ENCODE measurements at places on chromosomes 5 and 9. TPM values are rescaled to one million over a fixed set of nuclear protein-coding genes. Genes with fewer than 3 reads are reported as not detected.

The GPR151 gene
- not detected for total RNA-seq

The TERT gene
- total RNA-seq: 0.19 TPM

DNA sequence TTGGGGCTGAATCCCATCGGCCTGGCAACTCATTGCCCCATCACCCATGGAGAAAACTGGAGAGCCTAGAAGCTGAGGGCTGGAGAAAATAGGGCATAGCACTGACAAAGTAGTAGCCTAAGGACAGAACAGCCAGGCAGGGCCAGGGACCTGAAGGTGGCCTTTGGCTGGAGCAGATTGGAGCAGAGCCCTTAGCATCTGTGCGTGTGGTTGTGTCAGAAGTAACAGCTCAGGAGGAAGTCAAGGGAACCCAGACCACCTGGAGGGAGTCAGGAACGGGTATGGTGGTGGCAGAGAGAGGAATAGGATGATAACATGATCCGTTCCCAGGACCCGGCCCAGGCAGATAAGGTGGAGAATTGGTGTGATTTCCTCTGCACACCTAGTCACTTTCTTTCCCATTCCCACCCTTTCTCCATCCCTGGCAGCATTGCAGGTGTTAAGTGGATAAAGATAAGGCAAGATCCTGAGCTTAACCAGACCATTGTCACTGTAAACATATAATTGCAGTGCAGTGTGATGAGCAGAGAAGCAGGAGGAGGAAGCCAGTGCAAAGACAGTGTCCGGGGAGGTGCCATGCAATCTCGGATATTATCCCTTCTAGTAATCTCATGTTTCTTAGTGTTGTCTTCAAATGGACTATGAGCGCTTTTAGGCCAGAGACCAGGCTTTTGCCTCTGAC, 67.0 kb downstream of the NDFIP1 start:
- no peak for DNase-seq

The CCNO gene
- 1.1 TPM for total RNA-seq

DNA sequence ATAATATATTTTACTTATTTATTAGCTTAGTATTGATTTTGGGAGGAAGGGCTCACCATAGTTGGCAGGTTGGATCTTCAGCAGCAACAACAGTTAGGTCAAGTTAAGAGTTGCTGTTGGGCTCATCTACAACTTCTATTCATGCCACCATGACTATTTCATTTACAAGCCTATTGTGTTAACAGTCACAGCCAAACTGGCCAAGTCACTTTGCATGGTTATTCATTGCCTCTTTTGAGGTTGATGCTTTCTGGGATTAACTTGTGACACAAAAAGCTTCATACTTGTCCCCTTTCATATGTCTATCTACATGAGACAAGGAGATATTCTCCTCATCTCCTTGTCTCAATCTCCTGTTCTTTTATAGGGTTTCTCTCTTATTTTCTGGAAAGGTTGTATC, 98.3 kb downstream of the WDR70 start:
- no peak for DNase-seq

GRCh38 chr9:127771570-127772189, 6.8 kb downstream of the SH2D3C start:
- no peak for DNase-seq

DNA sequence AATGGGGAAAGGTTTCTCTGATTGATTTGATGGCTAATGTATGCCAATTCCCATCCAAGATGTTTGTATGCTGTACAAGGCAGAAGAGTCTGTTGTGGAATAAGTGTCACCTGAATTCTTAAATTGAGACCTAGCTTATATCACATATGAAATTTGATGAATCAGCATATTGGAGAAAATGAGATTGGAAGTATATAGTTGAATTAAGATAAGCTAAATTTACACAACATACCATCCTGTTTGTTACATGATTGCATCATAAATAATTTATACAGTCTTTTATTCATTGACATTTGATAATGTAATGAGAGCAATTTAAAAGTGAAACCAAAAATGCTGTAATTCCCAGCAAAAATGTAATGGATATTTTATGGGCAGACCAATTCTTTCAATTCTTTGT, 1.1 kb downstream of the CWC27 start:
- DNase-seq: no peak

The PCDHGA10 gene
- total RNA-seq: 7.2 TPM

The CERCAM gene
- total RNA-seq: 8.3 TPM

The MYORG gene
- total RNA-seq: 5.5 TPM

The WNT8A gene
- not detected for total RNA-seq

- no peak for DNase-seq
Measured at GRCh38 chr9:123725389-123725788, 204.5 kb downstream of the DENND1A start.

DNA sequence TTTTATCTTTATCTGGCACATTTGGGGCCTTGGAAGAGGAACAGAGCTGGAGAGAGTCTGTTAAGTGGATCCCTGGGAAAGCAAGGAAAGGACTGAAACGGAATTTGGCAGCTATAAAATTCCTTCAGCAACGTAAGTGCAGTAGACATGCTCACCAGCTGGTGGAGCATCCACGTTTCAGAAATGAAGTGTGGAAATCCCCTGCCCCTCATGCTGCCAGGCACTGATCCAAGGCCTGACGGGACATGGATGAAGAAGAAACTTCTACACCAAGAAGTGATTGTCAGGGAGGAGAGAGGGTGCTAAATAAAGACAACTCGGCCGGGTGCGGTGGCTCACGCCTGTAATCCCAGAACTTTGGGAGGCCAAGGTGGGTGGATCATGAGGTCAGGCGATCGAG, 209.3 kb downstream of the ROR2 start:
- no peak for DNase-seq

DNA sequence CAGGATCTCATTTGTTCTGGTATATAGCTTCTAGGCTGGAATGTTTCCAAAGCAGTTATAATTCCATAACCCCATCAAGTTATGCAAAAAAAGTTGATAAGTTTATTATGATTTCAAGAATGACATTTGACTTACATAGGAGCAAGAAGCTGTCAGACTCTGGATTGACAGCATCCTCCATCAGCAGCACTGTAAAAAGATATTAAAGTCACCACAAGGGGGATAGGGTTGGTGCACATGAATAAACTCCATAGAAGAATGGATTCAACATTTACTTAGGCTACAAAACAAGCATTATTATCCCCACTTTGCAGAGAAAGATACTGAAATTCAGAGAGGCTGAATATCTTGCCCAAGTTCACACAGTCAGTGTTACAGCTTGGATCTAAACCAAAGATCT, 208.9 kb upstream of the SLC30A5 start:
- no peak for DNase-seq

GRCh38 chr5:5141625-5142525, 1.7 kb downstream of the ADAMTS16 start:
- DNase-seq: no peak

- no peak for DNase-seq
Measured at GRCh38 chr9:131271506-131271931, 4.8 kb downstream of the FAM78A start.

GRCh38 chr5:160097991-160098390, 21.3 kb downstream of the PWWP2A start:
- DNase-seq: no peak

DNA sequence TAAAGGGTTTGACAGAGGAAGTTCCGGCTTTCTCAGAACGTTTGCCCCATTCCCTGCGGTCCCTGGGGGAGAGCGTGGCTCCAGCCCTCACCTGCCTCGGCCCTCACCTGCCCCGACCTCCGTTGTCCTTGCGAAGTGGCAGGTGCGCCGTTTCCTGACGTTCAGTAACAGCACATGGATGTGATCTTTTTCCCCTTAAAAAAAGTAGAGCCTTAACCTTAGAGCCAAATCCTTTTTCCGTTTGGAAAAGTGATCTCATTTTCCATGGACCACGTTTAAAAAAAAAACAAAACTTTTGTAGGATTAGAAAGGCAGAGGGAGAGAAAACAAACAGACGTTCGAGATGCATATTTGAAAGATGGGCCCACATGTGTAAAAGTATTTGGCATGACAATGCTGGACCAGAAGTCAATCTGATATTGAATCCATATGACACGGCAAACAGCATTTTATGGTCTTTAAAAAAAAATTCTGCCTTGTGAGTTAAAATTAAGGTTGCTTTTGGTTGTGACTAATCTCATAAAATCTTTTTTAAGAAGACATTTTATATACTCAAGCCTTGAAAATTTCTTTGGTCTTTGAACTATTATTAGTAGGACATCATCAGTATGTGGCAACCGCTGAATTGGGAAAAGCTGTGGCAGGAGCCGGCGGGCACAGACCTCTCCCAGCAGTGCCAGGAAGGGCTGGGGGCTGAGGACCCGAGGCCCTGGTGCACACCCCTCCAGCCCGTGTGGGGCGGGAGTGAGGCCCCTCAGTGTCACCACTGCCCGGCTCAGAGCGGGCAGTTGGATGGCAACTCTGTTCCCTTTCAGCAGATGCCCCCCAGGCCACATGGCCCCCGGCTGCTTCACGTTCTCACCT, 42.5 kb upstream of the EXOC3 start:
- DNase-seq: no peak

GRCh38 chr5:10400831-10401230, 40.8 kb upstream of the ROPN1L start:
- DNase-seq: no peak

The COL15A1 gene
- total RNA-seq: 33.2 TPM

DNA sequence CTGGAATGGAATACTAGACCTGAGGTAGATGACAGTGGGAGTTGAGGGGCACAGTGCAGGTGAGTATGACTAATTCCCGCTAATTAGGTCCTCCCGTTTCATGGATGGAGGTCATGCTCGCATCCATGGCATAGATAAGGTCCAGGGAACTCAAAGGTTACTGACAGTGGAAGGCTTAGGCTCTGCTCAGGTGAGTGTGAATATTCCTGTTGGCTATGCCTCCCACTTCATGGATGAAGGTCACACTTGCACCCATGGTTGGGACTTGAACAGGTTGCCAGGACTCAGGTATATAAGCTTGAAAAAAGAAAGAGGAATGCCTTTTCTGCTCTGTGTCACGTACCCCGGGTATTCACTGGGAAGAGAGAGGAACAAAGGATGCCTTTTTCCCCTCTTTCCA, 19.8 kb upstream of the UNC13B start:
- no peak for DNase-seq

DNA sequence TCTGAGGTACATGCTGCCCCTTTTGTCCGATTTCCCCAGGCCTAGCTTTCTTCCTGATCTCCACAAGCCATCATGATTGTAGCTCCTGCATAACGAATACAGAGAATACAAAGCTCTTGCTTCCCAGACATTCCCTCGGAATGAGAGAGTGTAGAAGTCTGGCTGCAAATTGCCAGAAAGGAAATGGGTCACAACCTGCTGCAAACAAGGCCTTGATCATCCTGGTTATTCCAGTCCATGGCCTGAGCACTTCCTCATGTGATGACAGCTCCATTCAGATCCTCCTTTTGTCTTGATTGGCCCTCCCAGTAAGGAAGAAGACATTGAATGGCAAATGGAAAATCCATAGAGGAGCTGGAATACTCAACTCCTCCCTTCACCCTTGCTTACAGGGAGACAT, 136.0 kb upstream of the ADRA1B start:
- DNase-seq: no peak

GRCh38 chr5:144368556-144368955, 197.9 kb downstream of the KCTD16 start:
- DNase-seq: no peak

The ADRB2 gene
- total RNA-seq: 10.2 TPM

The CENPP gene
- 7.6 TPM for total RNA-seq

The OR1Q1 gene
- total RNA-seq: not detected

The F2RL2 gene
- 0.76 TPM for total RNA-seq

GRCh38 chr9:86601697-86602096, 247.5 kb upstream of the TUT7 start:
- no peak for DNase-seq

The CCDC152 gene
- 0.38 TPM for total RNA-seq

The TMEM141 gene
- total RNA-seq: 109 TPM

DNA sequence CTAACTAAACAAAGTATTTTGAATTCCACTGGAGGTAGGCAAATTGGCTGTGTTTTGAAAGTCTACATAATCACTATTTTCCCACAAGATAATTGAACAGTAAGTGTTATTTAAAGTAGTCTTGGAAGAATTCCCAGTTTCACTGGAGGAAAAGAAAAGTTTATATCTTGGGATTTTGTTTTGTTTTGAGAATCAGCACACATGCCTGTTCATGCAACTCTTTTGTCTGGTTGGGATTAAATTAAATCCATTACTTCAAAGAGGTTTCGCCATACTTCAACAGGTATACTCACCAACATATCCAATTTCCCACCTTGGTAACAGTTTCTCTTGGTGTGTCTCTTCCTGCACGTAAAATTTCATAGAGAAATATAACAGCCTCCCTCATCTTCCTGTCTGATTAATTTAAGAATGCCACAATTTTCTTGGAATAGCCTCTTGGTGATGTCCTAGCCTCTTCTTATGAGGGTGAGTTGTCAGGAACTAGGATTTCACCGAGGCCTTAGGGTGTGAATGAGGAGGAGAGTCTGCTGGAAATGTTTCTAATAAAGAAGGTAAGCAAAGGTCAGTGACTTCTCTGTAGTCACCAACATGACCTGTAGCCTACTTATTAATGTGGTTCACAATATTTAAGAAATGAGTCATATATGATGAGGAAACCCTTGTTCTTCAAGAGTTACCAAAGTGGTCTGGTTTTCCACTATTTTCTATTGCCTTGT, 48.1 kb downstream of the ITGA2 start:
- DNase-seq: no peak

The ENTPD2 gene
- total RNA-seq: 0.47 TPM

DNA sequence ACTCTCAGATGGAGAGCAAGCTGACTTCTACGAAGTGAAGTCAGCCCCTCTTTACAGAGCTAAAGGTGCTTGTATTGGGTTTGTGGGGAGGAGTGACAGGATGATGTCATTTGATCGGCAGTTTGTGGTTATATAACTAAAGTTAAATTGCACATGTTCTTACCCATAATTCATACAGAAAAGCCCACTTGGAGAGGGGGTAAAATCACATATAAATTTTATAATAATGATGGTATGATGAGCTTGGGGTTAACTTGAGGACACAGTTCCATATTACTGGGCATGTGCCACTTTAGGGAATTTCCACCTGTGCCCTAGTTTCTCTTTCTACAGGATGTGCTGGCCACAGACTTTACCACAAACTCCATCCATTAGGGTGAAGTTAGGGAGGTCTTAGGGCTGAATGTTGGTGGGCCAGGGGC, 1178.6 kb upstream of the CDH9 start:
- DNase-seq: no peak

- DNase-seq: no peak
Measured at GRCh38 chr9:84796404-84796803, 126.9 kb downstream of the NTRK2 start.

- no peak for DNase-seq
Measured at GRCh38 chr5:16372493-16372892, 93.1 kb downstream of the ZNF622 start.
